ENCODE measurements at places on chromosomes 11 and 22.

DNA sequence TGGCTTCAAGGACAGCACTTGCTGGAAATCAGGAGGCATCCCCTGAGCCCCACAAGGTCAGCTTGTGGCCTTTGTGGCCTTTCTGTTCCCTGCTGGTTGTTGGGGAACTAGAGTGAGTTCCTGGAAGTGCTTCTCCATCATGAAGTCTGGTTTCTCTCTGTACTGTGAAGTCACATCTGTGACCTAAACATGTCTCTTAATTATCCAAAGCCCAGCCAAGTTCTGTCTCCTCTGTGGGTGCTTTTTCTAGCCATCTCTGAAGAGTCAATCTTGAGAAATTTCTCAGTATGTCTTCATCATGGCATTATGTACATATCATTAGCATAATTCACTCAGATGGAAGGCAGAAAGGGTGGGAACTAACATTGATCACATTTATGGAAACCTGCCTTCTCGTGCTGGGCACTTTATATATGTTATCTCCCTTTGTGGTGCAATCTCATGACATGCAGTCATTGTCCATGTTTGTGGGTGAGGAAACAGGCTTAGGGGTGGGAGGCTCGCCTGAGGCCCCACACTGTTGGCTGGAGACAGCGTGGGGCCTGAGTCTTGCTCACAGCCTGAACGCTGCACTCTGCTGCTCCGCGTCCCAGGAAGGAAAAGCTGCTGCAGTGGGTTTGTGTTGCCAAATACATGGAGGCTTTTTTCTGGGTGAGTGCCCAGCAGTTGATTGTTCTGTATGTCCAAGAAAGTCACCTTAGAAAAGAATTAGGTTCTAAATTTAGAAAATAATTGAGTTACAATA, 24.6 kb downstream of the IGHMBP2 start:
- no peak for DNase-seq

DNA sequence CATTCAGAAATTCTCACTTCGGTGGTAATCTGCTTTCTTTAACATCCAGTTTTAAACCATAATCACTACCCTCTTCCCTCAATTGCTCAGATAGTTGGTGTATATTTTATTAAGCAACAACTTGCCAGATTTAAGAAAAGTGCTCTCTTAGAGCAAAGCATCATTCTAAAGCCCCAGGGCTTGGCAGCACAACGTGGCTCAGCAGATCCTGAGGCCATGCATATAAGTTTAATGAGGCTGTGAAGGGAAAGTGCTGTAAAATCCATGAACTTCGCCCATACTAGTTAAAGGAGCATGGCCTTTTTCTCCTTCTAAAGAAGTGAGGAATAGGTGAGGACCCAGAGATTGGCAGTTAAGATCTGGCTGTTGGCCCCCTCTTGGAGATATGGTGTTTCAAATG, 482.3 kb upstream of the CCDC90B start:
- no peak for DNase-seq

DNA sequence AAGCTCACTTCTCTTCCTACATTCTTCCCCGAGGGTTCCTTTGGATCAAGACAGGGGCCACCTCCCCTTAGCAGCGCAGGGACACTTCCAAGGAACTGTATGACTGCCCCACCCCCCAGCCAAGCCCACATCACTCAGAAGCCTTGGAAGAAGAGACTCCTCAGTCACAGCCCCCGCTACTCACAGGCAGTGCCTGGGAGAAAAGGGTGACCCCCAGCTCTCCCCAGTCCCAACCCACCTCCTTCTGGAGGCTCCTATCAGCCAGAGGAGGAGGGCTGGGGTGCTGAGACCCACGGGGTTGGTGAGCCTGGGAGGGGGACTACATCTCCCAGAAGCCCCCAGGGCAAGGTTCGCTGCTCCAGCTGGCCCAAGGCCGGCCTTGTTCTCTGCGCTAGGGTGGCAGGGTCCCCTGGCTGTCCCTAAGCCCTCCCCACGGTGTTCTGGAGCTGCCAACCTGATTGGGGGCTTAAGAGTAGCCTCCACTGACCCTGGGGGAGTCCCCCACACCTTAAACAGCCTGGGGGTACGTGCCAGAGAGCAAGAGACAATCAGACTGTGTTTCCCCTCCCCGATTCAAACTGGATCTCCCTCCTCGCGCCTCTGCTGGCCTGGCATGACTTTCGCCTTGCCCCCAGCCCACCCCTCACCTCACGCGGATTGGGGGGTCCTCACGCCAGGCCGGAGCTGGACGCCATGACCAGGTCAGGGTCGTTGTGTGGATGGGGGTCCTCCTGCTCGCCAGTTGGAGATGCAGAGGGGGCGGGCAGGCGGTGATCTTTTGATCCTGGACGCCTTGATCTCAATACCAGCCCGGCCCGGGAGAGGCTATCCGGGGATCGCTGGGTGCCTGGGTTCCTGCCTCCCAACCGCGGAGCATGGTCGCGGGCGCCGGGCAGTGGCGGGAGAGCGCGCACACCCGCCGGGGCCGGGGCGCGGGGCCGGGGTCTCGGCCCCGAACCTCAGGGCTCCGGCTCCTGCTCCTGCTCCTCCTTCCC, 838 bp downstream of the BCL9L start:
- no peak for DNase-seq

GRCh38 chr22:40509401-40510134, 127.0 kb downstream of the MRTFA start:
- DNase-seq, result no peak

- DNase-seq, result no peak
Observed at GRCh38 chr22:27692243-27692642, 109.3 kb downstream of the MN1 start.

- no peak for DNase-seq
Observed at GRCh38 chr11:126267650-126268049, 1.0 kb downstream of the SRPRA start.

DNA sequence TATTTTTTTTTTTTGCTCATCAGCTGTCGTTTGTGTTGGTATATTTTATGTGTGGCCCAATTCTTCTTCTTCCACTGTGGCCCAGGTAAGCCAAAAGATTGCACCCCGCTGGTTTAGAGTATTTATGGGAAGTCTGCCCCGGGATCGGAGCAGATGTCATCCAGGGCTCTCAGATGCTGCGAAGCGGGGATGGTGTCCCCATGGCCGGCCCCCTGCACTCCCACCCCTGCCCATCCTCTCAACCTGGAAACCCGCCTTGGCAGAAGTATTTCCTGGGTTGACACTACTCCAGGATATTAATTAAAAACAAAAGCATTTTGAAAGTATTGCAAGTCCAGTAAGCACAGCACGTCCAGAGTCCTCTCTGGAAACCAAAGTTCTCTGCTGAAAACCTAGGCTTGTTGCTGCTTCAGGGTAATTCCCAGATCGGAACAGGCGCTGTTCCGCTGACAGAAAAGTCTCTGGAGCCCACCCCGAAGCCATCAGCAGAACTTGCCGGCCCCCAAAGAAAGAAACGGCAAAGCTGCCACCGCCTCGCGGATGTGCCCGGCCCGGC, 833 bp downstream of the SCUBE2 start:
- DNase-seq, result no peak

- DNase-seq, result no peak
Observed at GRCh38 chr22:37982938-37983859, 1.2 kb downstream of the SOX10 start.

DNA sequence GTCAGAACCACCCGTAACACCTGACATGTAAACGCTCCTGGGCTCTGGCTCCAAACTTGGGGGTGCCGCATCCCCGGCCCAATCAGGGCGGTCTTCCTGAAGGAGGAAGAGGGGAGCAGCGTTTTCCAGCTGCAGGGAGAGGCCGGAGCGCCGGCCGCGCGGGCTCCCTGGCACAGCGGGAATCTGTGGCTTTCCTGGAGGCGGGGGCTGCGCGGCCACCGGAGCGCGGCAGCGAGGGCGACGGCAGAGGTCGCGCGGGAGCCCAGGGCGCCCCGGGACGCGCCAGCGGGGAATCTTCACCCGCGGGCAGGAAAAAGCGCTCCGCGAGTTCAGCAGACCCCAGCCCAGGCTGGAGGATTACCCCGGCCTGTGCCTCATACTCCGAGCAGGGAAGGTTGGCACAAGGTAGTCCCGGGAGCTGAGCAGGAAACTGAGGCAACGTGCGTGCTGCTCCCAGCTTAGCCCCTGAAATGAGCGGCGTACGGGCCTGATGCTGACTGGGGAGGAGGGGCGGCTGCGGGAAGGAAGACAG, 600 bp upstream of the ESAM start:
- DNase-seq, result no peak

DNA sequence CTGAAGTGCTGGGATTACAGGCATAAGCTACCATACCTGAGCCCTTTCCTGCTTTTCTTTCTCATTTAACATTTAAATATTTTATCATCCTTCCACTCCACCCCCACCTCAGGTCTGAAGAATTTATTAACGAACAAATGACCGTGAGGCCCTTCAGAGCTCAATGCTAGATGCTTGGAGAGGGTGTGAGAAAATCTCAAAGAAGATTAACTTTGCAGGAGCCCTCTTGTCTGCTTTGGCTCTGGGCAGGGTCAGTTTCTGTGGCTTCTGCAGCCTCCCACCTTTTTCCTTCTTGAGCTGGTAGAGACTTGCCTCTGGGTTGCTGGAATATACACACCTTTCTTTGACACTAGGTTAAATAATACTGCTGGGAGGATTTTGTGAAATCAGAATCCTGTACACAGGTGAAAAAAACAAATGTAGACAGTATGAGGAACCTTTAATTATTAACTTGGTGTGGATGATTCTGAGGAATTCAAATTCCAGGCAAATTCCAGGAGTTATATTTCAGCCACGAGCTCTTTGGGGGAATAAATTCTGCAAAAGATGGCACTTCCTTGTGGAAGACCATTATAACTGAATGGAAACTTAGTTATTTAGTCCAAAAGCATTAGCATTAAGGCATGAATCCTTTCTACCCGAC, 3.4 kb upstream of the ZBTB44 start:
- DNase-seq, result no peak

DNA sequence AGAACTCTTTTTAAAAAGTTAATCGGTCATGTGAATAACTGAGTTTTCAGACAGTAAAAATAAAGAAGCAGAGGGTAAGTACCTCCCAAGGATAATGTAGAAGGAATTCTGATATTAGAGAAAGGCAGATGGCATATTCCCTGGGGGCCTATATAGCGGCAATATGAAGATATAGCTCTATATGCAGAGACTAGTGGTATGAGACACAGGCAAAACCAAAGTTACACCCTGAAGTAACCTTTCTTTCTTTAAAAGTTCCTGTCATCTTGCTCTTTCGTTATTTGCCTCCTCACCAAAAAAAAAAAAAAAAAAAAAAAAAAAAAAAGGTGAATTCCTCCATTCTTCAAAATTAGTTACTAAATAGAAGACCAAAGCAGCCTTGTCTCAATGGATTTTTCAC, 76.2 kb upstream of the ARHGAP32 start:
- no peak for DNase-seq

GRCh38 chr11:9700105-9700801, 36.4 kb downstream of the SWAP70 start:
- no peak for DNase-seq

- DNase-seq, result no peak
Observed at GRCh38 chr11:118645066-118645715, 34.3 kb downstream of the TREH start.

- DNase-seq, result no peak
Observed at GRCh38 chr11:36317992-36318391, 21.9 kb downstream of the PRR5L start.

- DNase-seq, result no peak
Observed at GRCh38 chr22:36831717-36832116, 14.9 kb upstream of the PVALB start.

DNA sequence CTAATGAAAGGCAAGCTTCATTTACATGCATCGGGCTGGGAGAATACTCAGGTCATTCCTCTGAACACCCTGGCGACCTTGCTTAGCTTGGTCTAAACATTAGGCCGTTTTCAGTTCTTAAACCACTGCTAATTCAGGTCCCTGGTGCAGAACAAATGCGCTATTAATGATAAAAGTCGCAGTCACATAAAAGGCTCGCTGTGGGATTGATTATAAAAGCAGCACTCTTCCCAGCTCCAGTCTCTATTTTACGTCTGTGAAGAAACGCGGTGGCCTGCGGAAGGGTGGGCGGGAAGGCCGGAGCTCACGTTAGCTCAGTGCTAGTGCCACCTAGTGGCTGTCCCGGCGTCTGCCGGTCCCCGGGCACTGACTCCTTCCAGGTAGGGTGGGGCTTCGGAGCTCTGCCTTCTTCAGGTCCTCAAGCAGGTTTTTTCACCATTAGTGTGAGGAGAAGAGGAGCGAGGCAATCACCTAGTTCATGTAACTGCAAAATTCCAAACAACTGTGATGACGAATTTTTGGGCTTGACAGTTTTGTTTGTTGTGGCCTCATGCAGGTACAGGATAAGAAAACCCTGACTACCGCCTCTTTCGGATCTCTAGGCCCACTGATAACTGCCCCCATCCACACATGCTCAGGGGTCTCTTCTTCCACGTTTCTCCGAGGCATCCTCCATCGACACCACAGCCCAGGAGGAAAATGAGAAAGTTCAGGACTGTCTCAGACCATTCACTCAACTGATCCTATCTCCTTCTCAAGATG, 66.5 kb upstream of the CLMP start:
- peak; percentile 32 for DNase-seq

DNA sequence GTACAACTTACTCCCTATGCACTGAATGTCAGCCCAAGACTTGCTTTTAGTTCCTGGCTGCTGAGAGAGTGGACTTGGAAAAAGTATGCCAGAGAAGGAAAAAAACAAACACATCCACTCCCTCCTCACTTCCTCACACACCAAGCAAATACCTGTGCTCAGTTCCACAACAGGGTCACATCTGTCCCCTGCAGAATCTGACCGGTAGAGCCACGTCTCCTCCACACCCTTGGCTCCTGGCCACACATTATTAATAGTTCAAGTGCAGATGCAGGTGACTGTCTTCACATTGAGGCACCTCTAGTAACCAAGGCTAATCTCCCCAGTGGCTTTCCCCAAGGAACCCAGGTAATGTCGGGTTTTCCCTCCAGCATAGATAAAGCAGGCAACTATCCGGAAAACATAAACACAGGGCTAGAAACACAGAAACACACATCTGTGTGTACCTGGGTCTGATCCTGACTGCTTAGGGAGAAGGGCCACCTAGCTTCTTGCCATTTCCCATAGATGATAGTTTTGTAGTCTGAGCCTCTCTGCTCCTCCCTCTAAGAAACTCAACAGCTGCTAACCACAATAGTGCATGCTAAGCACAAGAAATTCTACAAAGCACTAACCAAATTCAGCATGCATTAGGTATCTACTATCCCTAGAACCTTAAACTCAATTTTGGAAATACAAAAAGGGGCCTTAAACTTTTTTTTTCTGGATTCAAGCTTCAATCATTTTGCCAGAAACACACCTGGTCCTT, 10.2 kb downstream of the SYTL2 start:
- no peak for DNase-seq

- no peak for DNase-seq
Observed at GRCh38 chr22:47373648-47374272, 611.3 kb downstream of the TBC1D22A start.

DNA sequence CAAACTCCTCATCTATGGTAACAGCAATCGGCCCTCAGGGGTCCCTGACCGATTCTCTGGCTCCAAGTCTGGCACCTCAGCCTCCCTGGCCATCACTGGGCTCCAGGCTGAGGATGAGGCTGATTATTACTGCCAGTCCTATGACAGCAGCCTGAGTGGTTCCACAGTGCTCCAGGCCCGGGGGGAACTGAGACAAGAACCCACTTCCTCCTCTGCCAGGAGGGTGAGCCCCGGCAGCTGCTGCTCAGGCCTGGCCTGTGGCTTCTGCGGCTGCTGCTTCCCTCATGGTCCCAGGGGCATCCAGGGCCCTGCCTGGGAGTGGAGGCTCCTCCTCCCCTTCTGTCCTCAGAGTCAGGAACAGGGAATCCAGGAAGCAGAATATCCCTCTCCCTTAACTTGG, 98.4 kb downstream of the ZNF280B start:
- DNase-seq, result no peak

Measured in activated T-helper 1 cell treated with anti-CD3 and anti-CD28 coated beads, Interleukin-2, amount 50 U/mL, for 16 hours (primary cell).